ENCODE measurements at places on chromosomes 16 and 17.

DNA sequence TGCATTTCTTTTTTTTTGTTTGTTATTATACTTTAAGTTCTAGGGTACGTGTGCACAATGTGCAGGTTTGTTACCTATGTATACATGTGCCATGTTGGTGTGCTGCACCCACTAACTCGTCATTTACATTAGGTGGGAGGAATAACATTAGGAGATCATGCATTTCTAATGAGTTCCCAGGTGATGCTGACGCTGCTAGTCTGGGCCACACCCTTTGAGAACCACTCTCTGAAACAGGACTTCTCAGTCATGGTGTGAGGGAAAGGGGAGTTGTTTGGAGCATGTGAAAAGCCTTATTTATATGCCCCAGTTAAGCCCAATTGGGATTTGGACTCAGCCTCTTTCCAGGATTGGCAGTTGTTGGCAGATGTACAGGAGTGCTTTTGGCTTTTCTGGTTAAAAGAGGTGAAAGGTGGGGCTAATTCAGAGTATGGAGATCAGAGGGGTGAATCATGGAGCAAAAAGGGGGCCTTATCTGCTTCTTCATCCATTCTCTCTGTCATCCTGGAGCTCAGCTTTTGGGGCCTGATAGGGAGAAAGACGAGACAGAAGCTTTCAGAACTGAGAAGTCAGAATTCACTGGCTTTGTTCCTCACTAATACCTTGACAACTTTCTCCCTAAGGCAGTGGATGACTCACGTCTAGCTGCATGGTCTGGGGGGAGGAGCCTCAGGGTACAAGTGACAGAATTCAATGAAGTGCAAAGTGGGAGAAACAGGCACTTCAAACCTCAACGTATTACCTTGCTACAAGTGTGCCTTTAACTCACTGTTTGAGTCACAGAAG is 180.0 kb upstream of the CACNG3 start:
- DNase-seq, result no peak

DNA sequence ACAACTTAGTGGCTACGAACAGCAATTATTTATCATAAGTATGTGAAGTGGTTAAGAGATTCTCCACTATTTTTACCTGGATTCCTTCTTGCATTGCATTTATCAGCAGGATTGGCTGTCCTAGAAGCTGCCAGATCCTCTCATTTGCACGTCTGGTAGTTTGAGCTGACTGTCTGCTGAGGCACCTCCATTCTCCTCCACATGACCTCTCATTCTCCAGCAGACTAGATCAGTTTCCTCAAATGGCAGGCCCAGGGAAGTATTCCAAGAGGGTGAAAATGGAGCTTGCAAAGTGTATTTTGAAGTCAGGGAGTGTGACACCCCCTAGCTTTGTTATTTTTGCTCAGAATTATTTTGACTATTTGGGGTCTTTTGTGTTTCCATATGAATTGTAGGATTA is 870.1 kb downstream of the CDH11 start:
- no peak for DNase-seq

GRCh38 chr17:59893676-59894100 is 767 bp downstream of the RPS6KB1 start:
- peak; percentile 56 for DNase-seq

- no peak for DNase-seq
Measured at GRCh38 chr16:72131036-72131435, 37.4 kb downstream of the DHX38 start.

GRCh38 chr17:79741751-79742588 is 11.2 kb downstream of the ENPP7 start:
- DNase-seq, result peak; percentile 77

DNA sequence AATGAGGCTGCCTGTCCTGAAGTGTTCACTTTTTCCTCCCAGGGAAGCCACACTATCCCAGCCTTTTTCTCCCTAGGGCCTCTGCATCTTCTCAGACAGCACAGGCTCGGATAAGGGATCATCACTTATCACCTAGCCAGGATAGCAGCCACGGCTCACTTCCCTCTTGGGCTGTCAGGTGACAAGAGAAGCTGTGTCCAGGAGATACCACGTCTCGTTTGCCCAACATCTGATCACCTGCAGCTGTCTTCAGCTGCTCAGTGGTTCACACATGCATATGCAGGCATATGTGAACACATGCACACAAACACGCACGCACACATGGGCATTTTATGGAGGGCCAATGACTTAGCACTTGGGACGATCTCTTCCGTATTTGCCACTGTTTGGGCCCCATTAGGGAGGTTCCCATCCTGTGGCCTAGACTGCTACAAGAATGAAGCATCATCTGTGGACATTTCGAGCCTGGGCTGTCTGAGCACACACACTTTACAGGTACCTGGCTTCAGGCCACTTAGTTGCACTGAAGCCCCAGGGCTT is 32.4 kb upstream of the ADORA2B start:
- DNase-seq, result no peak

DNA sequence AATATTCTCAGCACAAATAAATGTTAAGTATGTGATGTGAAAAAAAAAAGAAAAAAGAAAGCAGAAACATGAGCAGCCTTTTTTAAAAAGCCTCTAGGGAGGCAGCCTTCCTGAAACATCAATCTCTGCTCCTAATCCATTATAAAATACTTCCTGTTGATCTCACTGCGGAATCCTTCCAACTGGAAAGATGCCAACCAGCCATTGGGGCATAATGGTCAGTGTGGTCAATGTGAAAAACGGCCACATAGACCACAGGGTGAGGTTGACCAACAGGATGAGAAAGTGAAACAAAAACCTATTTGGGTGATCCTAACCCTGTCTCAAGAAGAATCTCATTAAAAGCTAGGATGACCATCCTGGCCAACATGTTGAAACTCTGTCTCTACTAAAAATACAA is 26.1 kb upstream of the ABCA8 start:
- peak; percentile 66 for DNase-seq

DNA sequence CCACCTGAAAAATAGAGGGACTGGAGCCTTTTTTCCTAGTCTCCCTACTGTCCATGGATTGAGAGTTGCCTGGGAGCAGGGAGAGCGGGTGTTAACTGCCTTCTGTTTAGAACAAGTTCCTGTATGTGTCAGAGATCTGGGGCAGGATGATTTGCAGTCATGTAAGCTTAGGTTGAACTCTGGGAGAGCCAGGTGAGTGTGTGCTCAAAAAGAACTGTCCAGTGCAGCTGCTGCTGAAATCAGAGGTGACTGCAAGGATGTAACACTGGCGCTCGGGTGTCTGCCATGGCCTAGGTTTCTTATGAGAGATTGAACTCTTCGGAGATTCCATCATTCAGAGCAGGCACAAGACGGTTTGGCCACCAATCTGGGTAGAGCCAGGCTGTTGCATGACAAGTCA is 432.5 kb downstream of the CDH13 start:
- DNase-seq, result peak; percentile 36

DNA sequence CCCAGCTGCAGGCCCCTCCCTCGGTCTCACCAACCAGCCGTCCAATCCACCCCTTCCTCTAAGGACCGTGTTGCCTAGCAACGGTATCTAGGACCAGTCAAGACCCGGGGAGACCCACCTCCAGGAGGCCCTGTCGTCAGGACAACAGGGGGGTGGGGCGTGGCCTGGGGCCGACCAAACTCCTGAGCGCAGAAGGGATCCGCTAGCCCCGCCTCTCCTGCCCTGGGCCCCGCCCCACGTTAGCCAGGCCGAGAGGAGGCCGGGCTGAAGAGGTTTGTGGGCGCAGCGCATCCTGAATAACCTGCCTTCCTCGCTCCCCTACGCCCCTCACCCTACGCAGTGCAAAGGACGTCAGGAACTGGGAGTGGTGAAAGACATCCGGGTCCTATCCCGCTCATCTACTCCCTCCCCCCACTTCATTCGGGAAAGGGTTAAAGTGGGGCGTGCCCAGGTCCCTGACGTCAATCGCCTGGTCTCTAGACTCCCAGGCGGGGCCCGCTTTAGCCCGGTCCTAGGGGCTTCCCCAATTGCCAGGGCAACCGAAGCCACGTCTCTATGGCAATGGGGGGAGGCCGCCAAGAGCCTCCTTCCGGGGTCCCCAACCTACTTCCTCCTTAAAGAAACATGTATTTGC is 14.7 kb downstream of the DLG4 start:
- DNase-seq, result peak; percentile 89

- DNase-seq, result no peak
Measured at GRCh38 chr16:8866884-8867215, 2.0 kb downstream of the CARHSP1 start.

- no peak for DNase-seq
Measured at GRCh38 chr16:86212706-86213436, 297.5 kb upstream of the FOXF1 start.

- DNase-seq, result no peak
Measured at GRCh38 chr17:49741009-49741691, 22.8 kb downstream of the FAM117A start.

GRCh38 chr17:69179227-69179952 is 37.7 kb upstream of the ABCA6 start:
- DNase-seq, result no peak

DNA sequence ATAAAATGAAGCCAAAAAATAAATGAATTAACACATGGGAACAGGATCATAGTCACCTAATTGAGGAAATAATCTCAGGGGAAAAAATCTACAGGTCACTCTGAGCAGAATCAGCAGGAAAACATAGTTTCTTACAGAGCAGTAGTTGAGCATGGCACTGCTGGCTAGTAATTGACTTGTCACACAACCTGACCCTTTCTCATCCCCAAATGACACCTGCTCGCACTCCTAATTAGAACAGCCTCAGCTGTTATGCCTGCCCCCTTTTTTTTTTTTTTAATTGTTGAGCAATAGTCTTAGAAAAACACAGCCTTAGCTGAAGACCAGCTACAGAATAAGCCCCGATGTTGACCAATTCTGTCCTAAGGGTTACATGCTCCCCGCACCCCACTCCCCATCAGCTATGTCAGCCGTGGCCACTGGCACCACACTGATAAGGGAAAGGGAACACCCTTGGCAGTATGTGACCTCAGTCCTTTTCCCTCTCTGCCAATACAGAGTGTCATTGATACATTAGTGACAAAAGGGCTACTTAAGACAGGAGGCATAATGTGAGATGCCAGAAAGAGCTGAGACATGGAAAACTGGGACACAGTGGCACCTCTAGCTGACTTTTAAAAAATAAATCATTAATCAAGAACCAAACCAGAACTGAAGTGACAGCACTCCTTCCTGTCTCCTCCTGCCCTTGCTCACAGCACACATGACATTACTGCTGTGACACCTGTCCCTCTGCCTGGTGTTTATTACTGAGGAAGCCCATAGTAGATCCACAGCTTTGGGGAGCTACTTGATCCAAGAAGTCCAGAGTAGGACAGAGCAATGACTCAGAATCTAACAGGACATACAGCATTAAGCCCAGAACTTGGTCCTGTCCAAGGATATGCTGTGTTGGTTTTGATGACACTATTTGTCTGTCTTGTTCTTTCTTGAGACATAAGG is 41.7 kb downstream of the WDR59 start:
- no peak for DNase-seq

All from renal pelvis (tissue), 12 donors.